Stimulated activated CD4-positive, alpha-beta T cell treated with anti-CD3 and anti-CD28 coated beads, Interleukin-2, amount 100 ng/mL, for 24 hours (primary cell): ENCODE measurements at places on chromosomes 2 and 18.

DNA sequence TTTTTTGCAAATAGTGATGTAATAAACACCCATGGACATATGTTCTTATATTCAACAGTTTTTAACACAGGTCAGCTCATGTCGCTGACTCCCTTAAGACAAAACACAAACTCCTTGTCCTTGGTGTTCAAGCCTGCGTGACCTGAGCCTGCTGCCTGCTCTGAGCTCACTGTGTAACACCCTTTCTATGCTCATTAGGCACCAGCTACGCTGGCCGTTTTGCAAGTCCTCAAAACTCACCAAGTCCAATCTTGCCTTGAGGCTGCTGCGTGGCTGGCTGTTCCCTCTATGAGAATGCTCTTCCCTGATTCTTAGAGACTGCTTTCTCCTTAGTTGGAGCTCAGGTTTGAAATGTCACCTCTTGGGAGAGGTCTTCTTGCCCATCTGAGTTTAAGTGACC lies 100.5 kb upstream of the GLI2 start:
- no peak for DNase-seq

GRCh38 chr18:31058897-31059296 lies 16.4 kb upstream of the DSC3 start:
- no peak for DNase-seq

GRCh38 chr2:155022531-155022930 lies 324.0 kb downstream of the KCNJ3 start:
- DNase-seq, result no peak

- DNase-seq, result no peak
These were observed 128.4 kb downstream of the CABLES1 start for GRCh38 chr18:23263551-23264235.

DNA sequence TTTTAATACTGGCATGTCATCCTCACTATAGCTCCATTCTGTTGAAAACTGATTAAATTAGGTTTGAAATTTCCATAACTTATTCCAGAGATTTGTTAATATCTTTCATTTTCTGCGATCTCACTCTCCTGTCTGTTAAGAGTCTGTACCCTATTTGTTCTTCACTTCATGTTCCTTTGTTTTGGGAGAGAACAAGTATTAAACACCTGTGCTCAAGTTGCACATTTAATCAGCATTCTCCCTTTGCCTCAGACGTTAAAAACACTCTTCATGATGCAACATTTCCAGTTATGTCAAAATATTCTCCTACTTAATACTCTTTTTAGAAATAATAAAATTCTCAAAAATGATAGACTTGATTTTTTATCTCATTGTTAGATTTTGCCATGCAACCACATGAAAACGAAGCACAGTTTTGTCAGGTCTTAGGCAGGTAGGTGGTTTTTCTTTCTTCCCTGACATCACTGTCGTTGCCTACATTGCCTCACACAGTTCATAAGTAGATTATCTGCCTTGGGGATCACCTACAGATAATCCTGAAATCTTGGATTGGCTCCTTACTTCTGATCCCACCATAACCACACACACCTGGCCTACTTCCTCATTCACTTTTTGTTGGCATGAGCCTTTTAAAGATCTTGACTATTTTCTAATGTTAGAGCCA lies 109.9 kb downstream of the GAREM1 start:
- no peak for DNase-seq

GRCh38 chr2:157107877-157108276 lies 149.6 kb upstream of the GALNT5 start:
- DNase-seq, result no peak

DNA sequence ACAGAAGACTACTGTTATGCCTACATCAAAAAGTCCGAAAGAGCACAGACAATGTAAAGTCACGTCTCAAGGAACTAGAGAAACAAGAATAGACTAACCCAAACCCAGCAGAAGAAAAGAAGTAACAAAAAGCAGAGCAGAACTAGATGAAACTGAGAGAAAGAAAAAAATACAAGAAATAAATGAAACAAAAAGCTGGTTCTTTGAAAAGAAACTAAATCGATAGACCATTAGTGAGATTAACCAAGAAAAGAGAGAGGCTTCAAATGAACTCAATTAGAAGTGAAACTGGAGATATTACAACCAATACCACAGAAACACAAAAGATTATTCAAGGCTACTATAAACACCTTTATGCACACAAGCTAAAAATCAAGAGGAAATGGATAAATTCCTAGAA lies 271.8 kb downstream of the MBD2 start:
- DNase-seq, result no peak

DNA sequence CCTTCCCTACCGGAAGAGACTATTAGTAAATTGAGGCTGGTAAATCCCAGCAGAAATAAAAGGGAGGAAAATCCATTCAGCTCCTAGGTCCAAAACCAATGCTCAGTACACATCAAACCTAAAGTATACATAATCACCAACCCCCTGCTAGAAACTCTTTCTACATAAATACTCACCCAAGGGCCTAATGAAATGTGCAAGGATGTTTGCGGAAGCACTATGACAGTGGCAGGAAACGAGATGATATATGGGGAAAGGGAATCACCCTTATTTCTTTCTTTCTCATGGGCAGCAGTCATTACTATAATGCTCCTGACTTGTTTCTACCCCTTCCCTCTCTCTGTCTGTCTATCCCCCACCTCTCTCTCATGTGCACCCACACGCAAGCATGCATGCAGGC lies 1.3 kb upstream of the SCTR start:
- no peak for DNase-seq

DNA sequence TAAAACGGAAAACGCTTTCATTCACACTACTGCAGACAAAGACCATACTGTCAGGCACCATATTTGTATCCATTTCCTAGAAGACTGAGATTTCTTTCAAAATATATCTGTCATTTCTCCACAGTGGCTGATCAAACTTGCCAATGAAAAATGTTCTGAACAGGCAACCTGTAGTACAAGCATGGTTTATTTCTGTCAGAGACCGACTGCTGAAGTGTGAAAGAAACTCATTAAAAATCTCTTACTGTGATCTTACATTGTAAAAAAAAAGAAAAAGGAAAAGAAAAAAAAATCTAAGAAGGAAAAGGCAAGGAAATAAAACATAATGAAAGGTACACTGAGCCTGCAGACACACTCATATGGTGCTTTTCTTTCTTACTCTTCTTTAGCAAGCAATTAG lies 184.5 kb downstream of the STK39 start:
- DNase-seq, result no peak

- no peak for DNase-seq
These were observed 211.4 kb downstream of the SH3RF3 start for GRCh38 chr2:109340381-109340780.

DNA sequence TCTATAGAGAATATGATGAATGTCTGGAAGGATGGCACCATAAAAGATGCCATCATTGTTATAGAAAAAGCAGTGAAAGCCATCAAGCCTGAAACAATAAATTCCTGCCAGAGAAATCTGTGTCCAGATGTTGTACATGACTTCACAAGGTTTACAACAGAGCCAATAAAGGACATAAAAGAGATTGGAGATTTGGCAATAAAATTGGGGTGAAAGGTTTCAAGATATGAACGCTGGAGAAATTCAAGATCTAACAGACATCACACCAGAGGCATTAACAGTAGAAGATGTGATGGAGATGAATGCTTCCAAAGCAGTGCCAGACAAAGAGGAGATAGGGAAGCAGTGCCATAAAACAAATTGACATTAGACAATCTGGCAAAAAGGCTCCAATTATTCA lies 518.8 kb upstream of the ACVR2A start:
- no peak for DNase-seq

DNA sequence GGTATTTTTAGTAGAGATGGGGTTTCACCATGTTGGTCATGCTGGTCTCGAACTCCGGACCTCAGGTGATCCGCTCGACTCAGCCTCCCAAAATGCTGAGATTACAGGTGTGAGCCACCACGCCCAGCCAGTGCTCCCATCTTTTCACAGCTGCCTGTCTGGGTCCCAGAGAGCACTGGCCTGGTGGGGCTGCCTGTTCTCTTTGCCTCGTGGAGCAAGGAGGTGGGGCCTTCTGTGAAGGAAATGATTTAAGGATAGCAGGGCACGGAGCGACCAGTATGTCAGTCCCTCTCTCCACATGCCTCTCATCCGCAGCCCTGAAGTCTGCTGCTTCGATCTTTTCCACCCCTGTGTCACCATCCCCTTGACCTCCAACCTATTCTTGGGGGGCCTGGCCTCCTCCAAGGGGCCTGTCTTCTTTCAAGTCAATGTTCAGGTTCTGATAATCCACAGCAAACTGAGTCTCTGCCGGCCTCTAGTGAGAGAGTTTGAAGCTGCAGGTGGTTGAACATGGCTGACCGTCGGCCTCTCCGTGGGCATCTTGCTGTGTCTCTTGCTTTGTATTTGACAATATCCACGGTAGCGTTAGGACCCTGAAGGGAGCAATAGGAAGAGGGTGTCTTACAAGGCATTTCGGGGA lies 28.2 kb upstream of the GIGYF2 start:
- no peak for DNase-seq

- DNase-seq, result no peak
These were observed 252.5 kb downstream of the SMAD2 start for GRCh38 chr18:47677952-47678351.

DNA sequence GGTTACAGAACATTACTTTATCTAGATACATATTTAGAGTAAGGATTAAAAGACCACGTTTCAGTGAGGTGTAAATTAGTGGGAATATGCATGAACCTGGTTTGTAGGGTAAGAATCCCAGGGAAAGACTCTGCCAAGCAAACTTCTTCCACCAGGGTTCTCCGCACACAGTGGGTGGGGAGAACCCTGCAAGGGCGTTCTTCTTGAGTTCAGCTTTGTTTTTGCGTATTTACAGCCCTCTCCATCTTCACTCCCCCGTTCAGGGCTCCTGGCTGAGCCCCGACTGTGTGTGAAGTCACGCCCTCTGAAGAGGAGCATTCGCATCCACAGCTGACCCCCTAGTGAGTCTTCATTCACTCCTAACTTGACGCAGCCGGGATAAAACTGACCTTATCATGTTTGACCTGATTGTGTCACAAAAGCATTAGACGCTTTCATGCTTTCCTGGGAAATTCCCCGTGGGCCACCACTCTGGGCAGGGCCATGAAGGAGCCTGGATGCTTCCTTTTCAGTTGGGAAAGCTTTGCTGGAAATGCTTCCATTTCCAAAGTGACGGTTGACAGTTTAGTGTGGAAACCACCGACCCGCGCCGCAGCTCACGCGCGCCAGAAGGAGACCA lies 1.0 kb downstream of the ALKAL2 start:
- no peak for DNase-seq
